Type B pancreatic cell (in vitro differentiated cells): ENCODE measurements at places on chromosomes 5 and 9. TPM values are rescaled to one million over a fixed set of nuclear protein-coding genes. Genes with fewer than 3 reads are reported as not detected.

Gene GPR151
- total RNA-seq = not detected in 2 replicates

Gene LCN9
- total RNA-seq = 1.1 and 2.0 TPM in 2 replicates

Gene TMEM141
- total RNA-seq = 62.3 and 98.6 TPM in 2 replicates

DNA sequence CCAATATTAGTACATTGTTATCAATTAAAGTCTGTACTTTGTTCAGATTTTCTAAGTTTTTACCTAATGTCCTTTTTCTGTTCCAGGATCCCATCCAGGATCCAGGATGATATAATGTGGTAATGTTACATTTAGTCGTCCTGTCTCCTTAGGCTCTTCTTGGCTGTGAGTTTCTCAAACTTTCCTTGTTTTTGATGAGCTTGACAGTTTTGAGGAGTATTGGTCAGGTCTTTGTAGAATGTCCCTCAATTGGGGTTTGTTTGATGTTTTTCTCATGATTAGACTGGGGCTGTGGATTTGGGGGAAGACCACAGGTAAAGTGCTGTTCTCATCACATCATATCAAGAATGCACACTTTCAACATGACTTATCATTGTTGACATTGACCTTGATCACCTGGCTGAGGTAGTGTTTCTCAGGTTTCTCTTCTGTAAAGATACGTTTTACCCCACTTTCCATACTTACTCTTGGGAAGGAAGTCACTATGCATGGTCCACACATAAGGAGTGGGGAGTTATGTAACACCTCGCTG is 9.6 kb downstream of the NDFIP1 start:
- no peak for DNase-seq
- H3K4me1 ChIP-seq = peaks cover 28% of the 10 kb centered on the region
- no peak overlapping the region for H3K27ac ChIP-seq

DNA sequence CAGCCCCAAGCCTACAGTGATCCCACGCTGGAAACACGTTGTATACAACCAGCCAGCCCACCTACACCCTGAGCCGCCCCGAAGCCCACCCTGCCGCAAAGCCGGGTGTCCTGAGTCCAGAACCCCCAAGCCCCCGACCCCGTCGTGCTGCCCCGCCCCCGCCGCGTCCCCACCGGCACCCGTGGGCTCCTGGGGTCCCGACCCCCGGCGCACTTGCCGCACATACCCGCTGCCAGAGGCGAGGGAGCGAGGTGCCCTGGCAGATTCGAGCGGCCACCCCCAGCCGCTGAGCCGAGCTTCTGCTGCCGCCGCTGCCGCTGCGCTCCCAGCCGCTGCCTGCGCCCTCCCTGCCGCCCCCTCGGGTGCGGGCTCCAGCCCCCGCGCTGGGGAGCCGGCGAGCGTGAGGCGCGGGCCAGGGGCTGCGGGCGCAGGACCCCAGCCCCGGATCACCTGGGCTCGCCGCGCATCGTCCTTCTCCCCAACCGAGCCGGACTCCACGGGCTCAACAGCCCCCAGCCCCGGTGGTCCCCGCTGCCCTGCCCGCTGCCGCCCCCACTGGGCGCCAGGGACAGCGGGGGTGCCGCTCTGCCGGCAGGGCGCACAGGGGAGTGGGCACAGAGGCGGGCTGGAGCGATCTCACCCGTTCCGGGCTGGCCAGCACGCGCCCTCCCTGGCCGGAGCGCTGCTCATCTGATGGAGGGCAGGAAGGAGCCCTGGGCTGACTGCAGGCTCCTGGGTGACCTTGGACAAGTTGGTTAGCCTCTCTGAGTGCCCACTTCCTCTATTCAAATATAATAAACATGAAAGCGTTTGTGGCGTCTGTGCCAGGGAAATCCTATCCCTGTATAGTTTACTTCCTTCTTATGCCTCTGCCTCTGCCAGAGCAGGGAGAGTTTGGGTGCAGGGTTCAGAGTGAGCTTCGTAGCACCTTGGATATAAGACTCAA is at the start of gene HTR4:
Gene HTR4, minus strand, starts transcription at position 692 of the 946 bp plus-strand sequence. CDS start 17,513 bp downstream, outside the sequence.
- H3K4me3 ChIP-seq = peak within 1 kb of the TSS; percentile 74
- no peak within 1 kb of the TSS for H3K27ac ChIP-seq
- no peak for DNase-seq
- H3K27me3 ChIP-seq = peaks cover 82% of the 10 kb centered on the region
- H3K36me3 ChIP-seq = no peaks in the 10 kb centered on the region
- H3K4me1 ChIP-seq = no peaks in the 10 kb centered on the region

GRCh38 chr5:116514421-116514970 is 60.1 kb downstream of the SEMA6A start:
- H3K4me1 ChIP-seq = peaks cover 30% of the 10 kb centered on the region
- DNase-seq = no peak
- H3K36me3 ChIP-seq = peaks cover 14% of the 10 kb centered on the region
- no peak overlapping the region for H3K4me3 ChIP-seq
- H3K27me3 ChIP-seq = no peaks in the 10 kb centered on the region

GRCh38 chr9:136180586-136180985 is 24.3 kb downstream of the LHX3 start:
- no peak overlapping the region for H3K27ac ChIP-seq
- no peaks in the 10 kb centered on the region for H3K36me3 ChIP-seq
- H3K4me3 ChIP-seq = no peak overlapping the region
- H3K4me1 ChIP-seq = peaks cover 7% of the 10 kb centered on the region
- H3K27me3 ChIP-seq = peaks cover 24% of the 10 kb centered on the region
- DNase-seq = no peak

Gene HAVCR2
- 0.10 and 0.29 TPM in 2 replicates for total RNA-seq

Gene SPATA6L
- 3.0 and 4.7 TPM in 2 replicates for total RNA-seq
